ENCODE measurements at places on chromosomes 1 and 21.

- DNase-seq = no peak
Measured at GRCh38 chr1:224203243-224204016, 20.4 kb downstream of the DEGS1 start.

GRCh38 chr21:42298237-42298636, 17.0 kb downstream of the TFF3 start:
- no peak for DNase-seq

- DNase-seq = no peak
Measured at GRCh38 chr1:220894025-220894923, 15.0 kb downstream of the HLX start.

GRCh38 chr1:228090613-228091081, 8.1 kb downstream of the ARF1 start:
- DNase-seq = peak; percentile 21

DNA sequence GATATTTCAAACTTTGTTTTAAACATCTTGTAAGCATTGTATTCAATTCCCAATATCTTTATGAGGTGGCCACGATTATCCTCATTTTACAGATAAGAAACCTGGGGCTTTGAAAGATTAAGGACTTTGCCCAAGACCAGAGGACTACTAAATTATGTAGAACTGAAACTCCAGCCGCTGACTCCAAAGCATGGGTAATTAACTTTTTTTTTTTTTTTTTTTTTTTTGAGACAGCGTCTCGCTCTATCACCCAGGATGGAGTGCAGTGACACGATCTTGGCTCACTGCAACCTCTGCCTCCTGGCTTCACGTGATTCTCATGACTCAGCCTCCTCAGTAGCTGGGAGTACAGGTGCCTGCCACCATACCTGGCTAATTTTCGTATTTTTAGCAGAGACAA, 68.7 kb downstream of the ALG14 start:
- DNase-seq = no peak

- no peak for DNase-seq
Measured at GRCh38 chr1:8211883-8212579, 105.9 kb upstream of the SLC45A1 start.

GRCh38 chr1:84350550-84350949, 47.7 kb upstream of the DNASE2B start:
- DNase-seq = no peak

- DNase-seq = no peak
Measured at GRCh38 chr1:11671544-11672286, 7.7 kb downstream of the FBXO6 start.

DNA sequence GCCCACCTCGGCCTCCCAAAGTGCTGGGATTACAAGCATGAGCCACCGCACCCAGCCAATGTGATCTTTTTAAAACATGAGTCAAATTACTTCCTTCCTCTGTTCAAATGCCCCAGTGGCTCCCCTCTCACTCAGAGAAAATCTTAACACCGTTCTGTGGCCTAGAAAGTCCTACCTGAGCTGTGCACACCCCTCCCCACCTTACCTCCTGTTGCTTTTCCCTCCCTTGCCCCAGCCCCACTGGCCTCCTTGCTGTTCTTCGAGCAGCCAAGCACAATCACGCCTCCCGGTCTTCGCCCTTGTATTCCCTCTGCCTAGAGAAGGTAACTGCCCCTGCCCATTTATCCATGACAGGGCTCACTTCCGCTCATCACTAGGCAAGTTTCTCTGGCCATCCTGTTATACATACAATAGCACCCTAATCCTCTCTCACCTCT, 62.6 kb upstream of the RPL11 start:
- DNase-seq = no peak

DNA sequence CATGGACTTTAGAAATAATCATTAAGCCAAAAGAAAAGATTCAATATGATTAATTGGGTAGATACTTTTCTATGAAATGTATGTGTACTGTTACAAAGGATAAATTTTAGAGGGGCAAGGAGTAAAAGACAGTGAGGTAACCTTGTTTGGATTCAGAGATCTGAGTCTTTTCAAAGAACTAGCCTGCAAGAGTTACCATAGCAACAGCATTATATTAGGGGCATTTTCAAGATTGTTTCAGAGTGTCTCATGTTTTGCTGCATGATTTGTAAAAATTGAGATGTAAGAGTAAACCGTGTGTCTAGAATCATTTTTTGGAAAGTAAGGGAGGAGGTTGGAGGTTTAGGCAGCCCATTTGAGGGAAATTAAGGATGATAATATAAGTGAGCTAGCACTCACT, 70.6 kb upstream of the KIAA1614 start:
- no peak for DNase-seq

Measured in activated T-cell treated with anti-CD3 and anti-CD28 coated beads, Interleukin-2, amount 50 U/mL, for 1 hour (primary cell).